Fibroblast of skin of left quadriceps (primary cell): ENCODE measurements at places on chromosomes 7 and 10.

GRCh38 chr10:103602028-103602851 lies 108.7 kb downstream of the NEURL1 start:
- DNase-seq, result no peak

GRCh38 chr7:2331707-2332106 lies 17.5 kb upstream of the SNX8 start:
- DNase-seq, result no peak

GRCh38 chr10:49230004-49230403 lies 41.8 kb upstream of the TMEM273 start:
- DNase-seq, result no peak

DNA sequence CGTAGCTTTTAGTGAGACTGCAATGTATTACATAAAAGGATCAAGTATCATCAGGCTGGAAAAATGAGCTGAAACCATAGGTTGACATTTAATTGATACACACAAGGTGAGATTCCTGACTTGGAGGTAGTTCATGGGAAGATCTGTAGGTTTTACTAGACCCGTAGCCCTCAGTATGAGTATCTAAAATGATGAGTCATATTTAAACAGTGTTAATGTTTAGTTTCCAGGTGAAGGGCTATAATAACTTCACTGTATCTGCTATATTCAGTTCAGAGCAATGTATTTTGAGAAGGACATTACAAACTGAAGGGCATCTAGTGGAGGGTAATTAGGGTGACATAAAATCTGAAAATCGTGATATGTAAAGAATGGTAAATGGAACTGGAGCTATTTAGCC lies 35.0 kb downstream of the ENTPD1 start:
- DNase-seq, result no peak

DNA sequence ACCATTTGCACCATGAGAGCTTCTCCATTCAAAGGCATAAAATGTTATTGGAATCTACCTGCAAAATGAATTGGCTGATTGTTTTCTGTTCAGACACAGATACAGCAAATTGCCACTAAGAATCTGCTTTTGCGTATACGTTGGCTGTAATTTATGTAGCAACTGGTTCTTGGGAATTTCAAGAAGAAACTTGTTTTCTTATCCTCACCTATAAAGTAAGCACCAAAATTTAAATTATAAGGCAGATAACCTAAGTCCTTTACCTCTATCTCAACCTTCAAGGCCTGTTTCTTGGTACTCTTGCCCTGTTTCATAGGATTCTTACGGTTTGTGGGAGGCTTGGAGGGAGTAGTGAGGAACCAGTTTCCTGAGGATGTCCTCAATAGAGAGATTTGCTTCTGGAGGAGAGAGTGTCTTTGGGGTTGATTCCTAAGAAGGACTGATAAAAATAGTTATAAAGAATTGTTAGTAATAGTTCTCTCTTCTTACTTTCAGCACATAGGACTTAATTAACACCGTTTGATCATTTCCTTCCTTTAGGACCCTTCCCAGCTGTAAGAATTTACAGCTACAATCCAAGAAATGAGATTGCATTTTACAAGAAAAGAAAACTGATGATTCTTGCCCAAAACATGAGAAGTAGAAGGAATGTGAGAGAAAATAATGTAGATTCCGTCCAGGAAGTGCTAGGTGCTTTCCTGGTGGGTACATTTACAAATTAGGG lies 2.0 kb downstream of the STAMBPL1 start:
- DNase-seq, result no peak

DNA sequence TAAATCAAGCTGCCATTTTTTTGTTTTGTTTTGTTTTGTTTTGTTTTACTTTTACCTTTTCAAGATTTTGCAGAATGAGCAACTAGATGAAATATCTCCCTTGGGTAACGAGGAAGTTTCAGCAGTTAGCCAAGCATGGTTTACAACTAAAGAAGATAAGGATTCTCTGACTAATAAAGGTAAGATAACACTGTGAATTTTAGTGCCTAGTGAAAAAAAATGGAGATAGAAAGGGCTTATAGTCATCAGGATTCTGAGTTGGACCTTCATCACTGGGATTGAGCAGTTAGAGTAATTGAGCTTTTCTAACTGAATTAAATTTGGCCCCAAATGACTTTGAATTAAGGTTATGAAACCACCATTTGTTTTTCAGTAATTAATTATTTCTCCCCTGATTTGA lies 21.2 kb downstream of the DMTF1 start:
- no peak for DNase-seq

GRCh38 chr10:6558759-6559461 lies 21.2 kb downstream of the PRKCQ start:
- DNase-seq, result no peak

GRCh38 chr7:7054252-7054830 lies 128.0 kb upstream of the C1GALT1 start:
- no peak for DNase-seq

GRCh38 chr7:141158561-141158960 lies 84.7 kb downstream of the TMEM178B start:
- peak; percentile 40 for DNase-seq
